ENCODE measurements at places on chromosomes 11 and 22. TPM values are rescaled to one million over a fixed set of nuclear protein-coding genes. Genes with fewer than 3 reads are reported as not detected.

GRCh38 chr11:60897496-60897895 lies 8.9 kb downstream of the PRPF19 start:
- DNase-seq, result no peak

GRCh38 chr22:48845356-48845936 lies 982.2 kb downstream of the BRD1 start:
- DNase-seq, result no peak

The ROM1 gene
- total RNA-seq, result 6.1 TPM

DNA sequence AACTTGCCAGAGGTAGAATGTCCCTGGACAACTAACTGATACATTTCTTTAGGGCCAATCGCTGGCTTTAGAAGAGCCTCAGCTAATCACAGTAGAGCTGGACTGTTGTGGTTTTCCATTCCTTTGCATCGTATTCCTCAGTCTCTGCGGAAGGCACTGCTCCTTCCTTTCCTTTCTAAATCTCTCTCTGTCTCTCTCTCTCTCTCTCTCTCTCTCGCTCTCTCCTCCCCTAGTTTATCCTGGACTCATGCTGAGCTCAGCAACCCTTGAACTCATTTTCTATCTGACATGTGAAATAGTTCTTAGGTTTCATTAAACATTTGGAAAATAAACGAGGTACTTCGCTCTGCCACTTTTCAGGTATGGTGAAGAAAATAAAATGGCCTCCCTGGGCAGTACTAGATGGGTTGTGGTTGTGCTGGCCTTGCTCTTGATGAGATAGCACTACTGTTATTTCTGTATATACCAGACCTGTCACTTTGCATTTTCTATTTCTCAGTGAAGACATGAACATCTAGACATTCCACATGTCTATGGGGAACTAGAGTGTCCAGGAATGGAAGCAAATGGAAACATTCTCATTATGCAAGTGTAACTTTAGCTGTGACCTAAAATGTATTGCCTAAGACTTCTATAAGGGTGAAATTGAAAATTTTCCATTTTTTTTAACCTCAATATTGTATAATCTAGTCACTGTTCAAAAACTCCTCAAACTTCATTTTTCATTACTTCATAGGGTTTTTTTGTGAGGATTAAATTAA lies 12.0 kb upstream of the SESN3 start:
- DNase-seq, result no peak

DNA sequence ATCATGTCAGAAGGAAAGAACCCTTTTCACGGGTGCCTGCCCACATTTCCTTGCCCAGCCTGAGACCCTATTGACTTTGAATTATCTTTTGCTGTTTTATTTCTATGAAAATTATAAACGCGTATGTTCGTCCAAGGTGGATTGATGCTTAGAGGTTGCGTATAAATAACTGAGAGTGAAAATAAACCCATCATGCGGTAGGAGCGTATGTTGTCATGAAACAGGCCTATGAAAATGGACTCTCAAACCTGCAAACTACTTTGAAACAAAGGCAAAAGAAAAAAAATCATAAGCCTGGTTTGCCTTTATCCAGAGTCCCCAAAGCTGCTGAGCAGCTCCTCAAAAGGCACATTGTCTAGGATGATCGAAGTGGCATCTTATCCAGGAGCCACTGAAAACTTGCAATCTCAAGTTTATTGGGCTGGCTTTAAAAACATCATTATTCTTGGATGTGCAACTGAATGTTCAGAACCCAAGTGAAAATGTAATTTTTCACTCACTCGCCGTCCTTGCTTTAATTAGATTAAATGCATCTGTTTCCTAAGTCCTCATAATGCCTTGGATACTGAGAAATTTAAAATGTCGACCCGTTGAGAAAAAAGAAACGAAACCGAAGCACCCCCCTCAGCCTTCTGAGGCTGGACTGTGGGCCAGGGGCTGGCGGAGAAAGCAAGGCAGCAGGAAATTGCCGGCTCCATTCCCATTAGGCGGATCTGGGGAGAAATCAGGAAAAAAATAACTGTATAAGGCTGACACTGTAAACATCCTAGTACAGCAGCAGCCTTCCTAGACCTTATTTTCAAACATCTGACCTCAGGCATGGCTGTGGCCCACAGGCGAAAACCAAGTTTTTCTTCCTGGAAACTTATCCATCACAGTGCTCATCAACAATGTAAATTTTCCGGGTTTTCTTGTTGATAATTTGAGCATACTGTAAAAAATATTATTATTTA lies 82.9 kb upstream of the PPARA start:
- DNase-seq, result no peak

GRCh38 chr11:72719144-72719543 lies 33.1 kb downstream of the ARAP1 start:
- DNase-seq, result no peak

- DNase-seq, result no peak
Measured at GRCh38 chr22:38953577-38954413, 3.6 kb upstream of the APOBEC3A start.

GRCh38 chr11:131042041-131042390 lies 125.7 kb upstream of the SNX19 start:
- no peak for DNase-seq

The KRTAP5-2 gene
- not detected for total RNA-seq

All from pulmonary artery endothelial cell (primary cell).